ENCODE measurements at places on chromosomes 3 and 15.

GRCh38 chr3:30873671-30874070, 20.8 kb downstream of the GADL1 start:
- DNase-seq, result no peak

DNA sequence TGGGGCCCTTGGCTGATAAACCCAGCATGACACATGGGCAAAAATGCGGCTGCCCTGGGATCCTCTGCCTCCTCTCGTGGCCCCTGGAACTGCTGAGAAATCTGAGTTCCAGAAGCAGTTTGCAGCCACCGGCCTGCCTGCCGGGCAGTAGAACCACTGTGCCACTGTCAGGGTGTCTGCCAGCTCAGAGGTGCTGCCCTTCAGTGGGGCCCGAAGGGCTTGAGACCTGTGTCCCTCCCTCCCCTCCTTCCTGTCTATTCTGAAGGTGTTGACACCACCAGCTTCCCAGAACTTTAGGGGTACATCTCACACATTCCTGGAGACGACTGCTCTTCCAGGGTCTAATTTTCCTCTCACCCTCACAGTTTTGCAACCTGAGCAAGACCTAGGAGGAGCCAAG, 88.2 kb upstream of the POMGNT2 start:
- no peak for DNase-seq

GRCh38 chr3:126672741-126673140, 17.8 kb upstream of the TXNRD3 start:
- DNase-seq, result no peak

DNA sequence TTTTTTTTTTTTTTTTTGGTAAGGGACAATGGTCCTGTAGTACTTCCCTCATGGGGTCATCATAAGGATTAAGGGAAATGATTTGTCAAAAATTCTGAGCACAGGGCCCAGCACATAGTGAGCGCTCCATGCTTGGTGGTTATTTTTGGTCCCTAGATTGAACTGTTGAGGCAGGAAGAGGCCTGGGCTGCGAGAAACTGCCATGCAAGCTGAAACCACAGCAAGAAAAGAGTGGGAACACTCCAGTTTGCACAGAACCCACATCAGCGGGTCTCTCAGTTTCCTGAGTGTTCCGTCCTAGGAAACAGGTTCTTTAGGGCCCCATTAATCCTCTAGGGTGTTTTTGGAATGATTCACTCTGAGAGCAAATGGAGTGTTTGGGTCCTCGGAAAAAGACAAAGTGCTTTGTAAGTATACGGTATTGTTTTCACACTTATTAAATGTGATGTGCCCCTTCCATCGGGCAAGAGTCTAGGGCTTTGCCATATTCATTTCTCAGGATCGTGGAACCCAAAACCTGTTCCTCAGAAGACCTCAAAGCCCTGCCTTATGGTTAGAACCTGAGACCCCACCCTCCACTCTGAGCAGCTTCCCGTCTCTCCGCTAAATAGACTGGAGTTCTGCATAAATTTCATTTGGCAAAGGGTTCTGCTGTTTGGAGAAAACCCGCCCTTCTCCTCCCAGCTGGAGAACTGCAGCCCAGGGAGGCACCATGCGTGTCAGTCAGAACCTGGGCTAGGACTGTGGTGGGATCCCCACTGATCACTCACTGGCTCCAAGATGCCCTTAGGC, 60.4 kb downstream of the SPSB4 start:
- no peak for DNase-seq
